ENCODE measurements at places on chromosomes 3 and 15. TPM values are rescaled to one million over a fixed set of nuclear protein-coding genes. Genes with fewer than 3 reads are reported as not detected.
A peak's percentile ranks its signal among the peaks of the same experiment; 100 is the strongest.

DNA sequence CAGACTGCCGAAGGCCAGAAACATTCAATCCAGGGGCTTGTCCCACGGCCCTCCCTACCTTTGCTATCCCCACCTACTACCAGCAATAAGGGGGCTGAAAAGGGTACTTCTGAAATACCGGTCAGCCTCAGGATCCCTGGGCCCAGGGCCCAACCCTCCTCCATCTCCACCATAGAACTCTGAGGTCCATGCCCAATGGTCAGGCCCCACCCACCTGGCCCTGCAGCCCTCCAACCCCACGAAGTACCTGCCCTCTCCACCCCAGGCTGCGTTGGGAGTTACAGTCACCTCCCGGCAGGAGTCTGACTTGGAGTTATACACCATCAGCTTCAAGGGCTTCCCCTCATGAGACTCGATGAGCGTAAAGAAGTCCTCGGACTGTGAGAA lies 6.9 kb downstream of the GORASP1 start:
- no peaks in the 10 kb centered on the region for H3K27me3 ChIP-seq
- no peak overlapping the region for H3K4me3 ChIP-seq
- H3K27ac ChIP-seq = peak overlapping the region; percentile 12
- peaks cover 7% of the 10 kb centered on the region for H3K36me3 ChIP-seq

- H3K27me3 ChIP-seq = no peaks in the 10 kb centered on the region
- H3K4me3 ChIP-seq = no peak overlapping the region
- DNase-seq = no peak
- peaks cover 5% of the 10 kb centered on the region for H3K4me1 ChIP-seq
- H3K27ac ChIP-seq = no peak overlapping the region
Measured at GRCh38 chr15:75834021-75834420, 9.2 kb upstream of the UBE2Q2 start.

DNA sequence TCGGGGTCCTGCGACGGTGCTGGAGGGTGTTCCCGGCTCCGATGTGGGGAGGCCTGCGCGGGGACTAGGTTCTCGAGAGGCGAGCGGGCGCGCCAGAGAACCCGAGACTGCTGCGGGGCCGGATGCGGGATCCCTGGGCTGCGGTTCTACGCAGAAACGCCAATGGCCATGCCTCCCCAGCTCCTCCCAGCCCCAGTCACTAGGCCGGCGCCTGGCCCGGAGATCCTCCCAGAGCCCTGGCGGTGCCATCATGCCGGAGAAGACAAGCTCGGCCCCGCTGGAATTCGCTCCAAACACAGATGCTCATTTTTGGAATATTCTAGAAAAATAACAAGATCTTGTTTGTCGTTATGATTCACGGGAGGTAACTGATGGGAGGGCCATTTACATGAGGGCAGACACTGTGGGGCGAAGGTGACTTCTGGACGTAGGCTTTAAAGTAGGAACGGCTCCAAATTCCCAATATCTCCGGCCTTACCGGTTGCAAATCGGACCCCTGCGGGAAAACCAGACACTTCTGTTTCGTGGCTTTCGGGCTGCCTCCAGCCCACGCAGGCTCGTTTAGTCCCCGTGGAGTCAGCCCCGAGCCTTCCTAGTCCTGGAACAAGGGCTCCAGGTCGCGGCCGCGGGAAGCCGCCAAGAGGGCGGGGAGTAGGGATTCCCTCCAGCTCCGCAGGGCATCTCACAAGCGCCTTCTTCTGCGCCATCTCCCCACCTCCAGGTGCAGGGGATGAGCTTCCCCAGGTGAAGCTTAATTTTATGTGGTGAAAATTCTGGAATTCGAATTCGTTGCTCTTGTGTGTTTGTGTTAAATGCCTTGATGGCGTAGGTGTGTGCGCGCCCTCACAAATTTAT lies 74.8 kb upstream of the POLG start:
- peaks cover 28% of the 10 kb centered on the region for H3K27me3 ChIP-seq
- peak overlapping the region; percentile 99 for H3K4me3 ChIP-seq
- no peak for DNase-seq

- no peak overlapping the region for H3K4me3 ChIP-seq
- H3K27me3 ChIP-seq = peaks cover 5% of the 10 kb centered on the region
- H3K4me1 ChIP-seq = no peaks in the 10 kb centered on the region
Measured at GRCh38 chr3:123353850-123354233, 95.0 kb downstream of the ADCY5 start.

IP6K2 gene
- polyA plus RNA-seq = 82.3 TPM

GPR149 gene
- not detected for polyA plus RNA-seq

CORO2B gene
- polyA plus RNA-seq = not detected

IGSF11 gene
- not detected for polyA plus RNA-seq

- H3K36me3 ChIP-seq = no peaks in the 10 kb centered on the region
- peaks cover 2% of the 10 kb centered on the region for H3K27me3 ChIP-seq
- peak overlapping the region; percentile 95 for H3K27ac ChIP-seq
- DNase-seq = peak; percentile 18
- H3K4me1 ChIP-seq = peaks cover 38% of the 10 kb centered on the region
Measured at GRCh38 chr15:40762919-40763800, 708 bp upstream of the GCHFR start.

GRCh38 chr3:46736006-46736872 lies 18.6 kb upstream of the PRSS50 start:
- no peak for DNase-seq
- no peak overlapping the region for H3K27ac ChIP-seq
- no peaks in the 10 kb centered on the region for H3K4me1 ChIP-seq
- no peak overlapping the region for H3K4me3 ChIP-seq

IMPG2 gene
- 0.04 TPM for polyA plus RNA-seq

GRCh38 chr3:21562243-21562642 lies 188.8 kb downstream of the ZNF385D start:
- no peaks in the 10 kb centered on the region for H3K4me1 ChIP-seq
- no peaks in the 10 kb centered on the region for H3K27me3 ChIP-seq
- no peak for DNase-seq
- H3K4me3 ChIP-seq = no peak overlapping the region

RLBP1 gene
- polyA plus RNA-seq = not detected

C3orf49 gene
- not detected for polyA plus RNA-seq

OXSM gene
- polyA plus RNA-seq = 12.6 TPM

- H3K27me3 ChIP-seq = no peaks in the 10 kb centered on the region
- H3K4me1 ChIP-seq = no peaks in the 10 kb centered on the region
Measured at GRCh38 chr3:94946683-94947082, 883.8 kb downstream of the NSUN3 start.

DNA sequence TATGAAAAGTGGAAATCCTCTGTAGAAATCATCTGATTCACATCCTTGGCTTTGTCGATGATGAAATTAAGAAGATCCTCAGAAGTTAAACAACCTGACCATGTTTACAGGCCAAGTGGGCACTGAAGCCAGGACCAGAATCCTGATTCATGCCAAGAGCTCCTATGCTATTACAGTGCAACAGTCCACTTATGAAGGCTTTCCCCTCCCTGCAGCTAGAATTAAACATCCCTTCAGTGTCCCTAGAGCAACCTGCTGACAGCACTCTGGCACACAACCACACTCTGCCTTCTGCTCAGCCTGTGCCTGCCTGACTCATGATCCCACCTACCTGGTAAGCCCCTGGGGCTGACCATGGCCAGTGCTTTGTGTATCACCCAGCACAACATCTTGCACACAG lies 33.8 kb downstream of the TXNRD3 start:
- no peak for DNase-seq
- no peak overlapping the region for H3K27ac ChIP-seq
- peaks cover 6% of the 10 kb centered on the region for H3K4me1 ChIP-seq
- no peak overlapping the region for H3K4me3 ChIP-seq
- peaks cover 2% of the 10 kb centered on the region for H3K27me3 ChIP-seq
- peaks cover 4% of the 10 kb centered on the region for H3K36me3 ChIP-seq

FBLN2 gene
- 2.2 TPM for polyA plus RNA-seq

- no peak overlapping the region for H3K4me3 ChIP-seq
- peaks cover 4% of the 10 kb centered on the region for H3K36me3 ChIP-seq
- H3K27me3 ChIP-seq = peaks cover 5% of the 10 kb centered on the region
- H3K4me1 ChIP-seq = peaks cover 92% of the 10 kb centered on the region
- peak overlapping the region; percentile 52 for H3K27ac ChIP-seq
- DNase-seq = no peak
Measured at GRCh38 chr3:105805404-105805803, 63.4 kb downstream of the CBLB start.

ALDH1L1 gene
- polyA plus RNA-seq = not detected
